ENCODE measurements at places on chromosomes 12 and 14. TPM values are rescaled to one million over a fixed set of nuclear protein-coding genes. Genes with fewer than 3 reads are reported as not detected.

Gene STXBP6
- 31.7 TPM for total RNA-seq

Gene SH2B3
- total RNA-seq: 31.2 TPM

Gene JPH4
- total RNA-seq: 0.11 TPM

GRCh38 chr12:39277416-39277815 lies 165.5 kb downstream of the KIF21A start:
- no peak for DNase-seq

Gene CYP27B1
- total RNA-seq: 0.14 TPM

GRCh38 chr14:95330591-95331370 lies 11.1 kb upstream of the CLMN start:
- no peak for DNase-seq

DNA sequence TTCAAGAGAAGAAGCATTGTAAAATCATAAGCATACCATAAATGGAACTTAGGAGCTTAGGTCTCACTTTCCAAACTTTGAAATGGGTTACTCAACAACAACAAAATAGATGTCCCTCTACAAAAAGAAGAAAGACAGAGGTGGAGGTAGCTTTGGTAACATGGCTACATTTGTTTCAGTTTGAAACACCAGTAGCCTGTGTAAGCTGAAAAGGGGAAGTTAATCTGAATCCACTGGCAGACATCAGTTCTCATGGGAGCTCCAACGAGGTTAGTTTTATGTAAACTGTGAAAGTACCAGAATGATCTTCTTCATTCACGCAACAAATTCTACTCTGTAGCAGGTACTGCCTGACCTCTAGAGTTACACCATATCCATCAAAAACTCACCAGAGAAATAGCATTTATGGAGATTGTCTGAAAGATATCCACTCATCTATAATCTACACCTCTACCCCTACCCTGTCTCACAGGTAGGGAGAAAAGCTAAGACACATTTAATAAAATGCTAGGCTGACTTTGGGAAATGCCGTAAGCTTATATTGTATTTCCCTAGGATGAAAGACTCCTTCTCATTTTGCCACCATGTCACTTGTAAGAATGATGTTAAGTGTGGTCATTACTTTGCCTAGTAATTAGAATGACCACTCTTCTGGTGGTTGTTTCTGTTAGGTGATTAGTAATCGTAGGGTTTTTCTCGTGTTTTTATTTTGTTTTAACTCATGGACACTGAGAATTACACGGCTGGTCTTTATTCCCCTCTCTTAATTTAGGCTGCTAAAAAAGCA lies 224.1 kb downstream of the ASCL1 start:
- DNase-seq: no peak

DNA sequence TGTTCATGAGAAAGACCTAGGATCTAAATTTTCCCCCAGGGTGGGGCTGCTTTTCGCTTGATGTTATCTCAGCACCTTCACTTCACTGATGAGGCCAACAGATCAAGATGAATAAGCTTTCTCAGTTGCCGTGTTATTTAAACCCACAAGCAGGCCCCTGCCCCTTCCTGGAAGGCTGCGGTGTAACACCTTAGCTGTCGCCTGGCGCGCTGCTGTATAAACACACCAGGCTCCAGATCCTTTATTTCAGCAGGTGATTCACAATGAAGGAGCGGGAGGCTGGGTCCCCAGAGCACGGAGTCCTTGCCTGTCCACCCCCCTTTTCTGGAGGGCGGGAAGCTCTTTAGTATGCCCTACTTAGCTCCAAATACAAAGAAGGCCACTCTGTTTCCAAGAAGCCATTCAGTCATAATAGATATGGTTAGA lies 515.4 kb downstream of the FUT8 start:
- no peak for DNase-seq

GRCh38 chr12:59499774-59500173 lies 96.1 kb upstream of the SLC16A7 start:
- no peak for DNase-seq

Data from right cardiac atrium (tissue), 5 donors.